HuH-7.5 (cell line): ENCODE measurements at places on chromosomes 16 and 17.

- no peak for DNase-seq
Observed at GRCh38 chr16:76639685-76640289, 362.6 kb downstream of the CNTNAP4 start.

- no peak for DNase-seq
Observed at GRCh38 chr16:80346111-80346632, 194.6 kb upstream of the DYNLRB2 start.

DNA sequence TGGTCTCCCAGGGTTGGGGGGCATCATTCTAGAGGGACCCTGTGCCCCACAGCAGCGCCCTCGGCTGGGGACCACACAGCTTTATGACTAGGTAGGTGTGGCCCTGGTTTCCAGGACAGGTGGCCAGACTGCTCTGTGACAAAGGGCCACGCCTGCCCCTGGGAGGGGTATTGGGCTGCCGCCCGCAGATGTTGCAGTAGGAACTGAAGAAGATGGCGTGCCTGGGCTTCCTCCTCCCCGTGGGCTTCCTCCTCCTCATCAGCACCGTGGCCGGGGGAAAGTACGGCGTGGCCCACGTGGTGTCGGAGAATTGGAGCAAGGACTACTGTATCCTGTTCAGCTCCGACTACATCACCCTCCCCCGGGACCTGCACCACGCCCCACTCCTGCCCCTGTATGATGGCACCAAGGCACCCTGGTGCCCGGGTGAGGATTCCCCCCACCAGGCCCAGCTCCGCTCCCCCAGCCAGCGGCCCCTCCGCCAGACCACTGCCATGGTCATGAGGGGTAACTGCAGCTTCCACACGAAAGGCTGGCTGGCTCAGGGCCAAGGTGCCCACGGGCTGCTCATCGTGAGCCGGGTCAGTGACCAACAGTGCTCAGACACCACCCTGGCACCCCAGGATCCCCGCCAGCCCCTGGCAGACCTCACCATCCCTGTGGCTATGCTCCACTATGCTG lies at the start of gene SPPL2C:
SPPL2C (plus strand) TSS at position 187 of the 681 bp plus-strand sequence; CDS start at position 213, 26 bp downstream.
- no peak for DNase-seq

DNA sequence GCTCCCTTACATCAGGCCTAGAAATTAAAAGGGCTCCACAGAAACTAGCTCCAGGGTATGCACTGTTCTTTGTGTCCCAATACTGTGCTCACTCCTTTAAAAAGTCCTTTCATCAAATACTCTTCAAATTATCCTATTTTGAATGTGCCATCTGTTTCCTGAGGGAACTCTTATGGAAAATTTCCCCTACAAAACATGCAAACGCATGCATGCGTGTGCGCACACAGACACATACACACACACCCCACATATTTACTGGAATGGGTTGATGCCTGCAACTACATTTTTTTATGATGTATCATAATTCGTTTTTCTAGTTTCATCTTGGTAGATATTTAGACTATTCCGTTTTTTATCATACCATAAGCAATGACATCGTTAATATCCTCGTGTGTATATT lies 351.2 kb upstream of the KIF2B start:
- DNase-seq, result no peak

- DNase-seq, result no peak
Observed at GRCh38 chr17:42342242-42343008, 45.8 kb downstream of the STAT3 start.

DNA sequence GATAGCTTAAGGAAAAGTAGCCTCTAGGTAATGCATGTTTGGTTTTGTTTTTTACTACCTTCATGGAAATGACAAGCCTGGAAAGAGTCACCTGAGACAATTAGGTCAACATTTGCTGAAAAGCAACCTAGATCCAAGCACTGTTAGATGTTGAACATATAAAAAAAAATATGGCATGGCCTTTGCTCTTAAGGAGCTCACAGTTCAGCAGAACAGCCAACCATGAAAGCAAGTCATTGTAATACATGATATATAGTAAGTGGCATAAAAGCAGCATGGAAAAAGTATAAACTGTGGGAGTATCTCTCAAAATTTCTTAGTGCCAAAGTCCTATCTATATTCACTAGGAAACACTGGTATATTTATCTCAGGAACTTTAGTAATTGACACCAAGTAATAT lies 31.6 kb downstream of the CFDP1 start:
- no peak for DNase-seq

GRCh38 chr17:77734371-77735080 lies 224.0 kb upstream of the TNRC6C start:
- peak; percentile 22 for DNase-seq

DNA sequence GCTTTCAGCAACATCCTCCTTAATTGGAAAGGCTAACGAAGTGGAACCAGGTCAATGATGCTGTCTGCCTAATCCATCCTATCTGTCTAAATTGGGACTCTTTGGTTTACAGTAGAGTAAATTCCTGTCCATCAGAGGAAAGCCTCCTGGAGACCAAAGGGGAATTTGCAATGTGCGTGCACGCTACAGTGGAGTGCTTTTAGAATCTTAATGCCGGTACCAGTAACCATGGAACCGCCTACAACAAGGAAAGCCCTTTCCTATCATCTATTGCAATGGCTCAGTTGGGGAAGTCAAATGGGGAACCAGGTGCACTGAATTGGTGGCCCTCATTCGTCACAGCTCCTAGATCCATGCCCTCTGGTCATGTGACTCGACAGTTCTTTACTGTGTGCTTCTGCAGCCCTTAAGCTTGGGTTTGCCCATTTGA lies 110.1 kb downstream of the XYLT1 start:
- no peak for DNase-seq

- no peak for DNase-seq
Observed at GRCh38 chr16:203246-203645, 23.0 kb downstream of the HBQ1 start.

GRCh38 chr17:63571632-63572310 lies 21.5 kb downstream of the DCAF7 start:
- DNase-seq, result no peak

- no peak for DNase-seq
Observed at GRCh38 chr16:52408191-52408845, 138.6 kb downstream of the TOX3 start.

- DNase-seq, result no peak
Observed at GRCh38 chr16:35176449-35176848, 1717.0 kb downstream of the TP53TG3F start.

GRCh38 chr17:76700617-76701470 lies 9.9 kb downstream of the MXRA7 start:
- DNase-seq, result no peak

DNA sequence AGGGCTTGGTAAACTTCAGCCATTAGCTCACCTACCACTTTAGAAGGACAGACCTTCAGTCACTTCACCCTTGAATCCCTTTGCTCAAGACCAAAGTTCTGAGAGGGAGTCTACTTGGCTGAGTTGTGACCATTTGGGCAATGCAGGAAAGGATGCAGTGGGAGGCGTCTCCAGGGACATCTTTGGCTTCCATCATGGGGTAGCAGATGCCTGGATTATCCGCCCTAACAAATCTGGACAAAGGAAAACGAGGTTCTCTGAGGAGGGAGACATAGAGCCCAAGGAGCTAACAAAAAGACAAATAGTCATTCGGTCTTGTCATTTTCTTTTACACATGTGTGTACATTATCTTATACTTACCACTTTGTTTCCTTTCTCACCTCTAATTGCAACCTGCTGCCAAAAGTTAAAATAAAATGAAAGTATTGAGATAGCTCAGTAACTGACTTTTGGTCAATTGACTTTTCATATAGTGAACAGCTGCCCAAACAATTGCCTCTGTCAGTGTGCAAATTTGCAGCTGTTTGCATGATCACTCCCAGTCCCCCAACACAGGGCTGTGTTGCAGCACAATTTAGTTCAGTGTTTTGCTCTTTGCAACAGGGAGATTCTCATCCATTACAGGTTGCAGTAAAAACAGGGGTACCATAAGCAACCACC lies 108.9 kb upstream of the EEF2KMT start:
- no peak for DNase-seq

DNA sequence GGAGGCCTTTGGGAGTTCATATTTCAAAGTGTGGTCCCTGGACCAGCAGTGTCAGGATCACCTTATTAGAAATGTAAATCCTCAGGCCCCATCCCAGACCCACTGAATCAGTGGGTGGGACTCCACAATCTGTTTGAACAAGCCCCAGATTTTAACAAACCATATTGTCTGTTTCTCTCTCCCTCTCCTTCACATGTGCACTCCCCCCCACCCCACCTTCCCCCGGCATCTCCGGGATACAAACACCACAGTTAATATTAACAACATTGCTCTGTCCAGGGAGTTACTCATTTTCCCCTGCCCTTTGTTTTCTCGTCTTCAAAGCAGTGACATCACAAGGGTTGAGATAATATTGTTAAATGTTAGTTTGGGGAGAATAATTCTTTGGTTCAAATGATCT lies 127.3 kb downstream of the KATNIP start:
- no peak for DNase-seq

DNA sequence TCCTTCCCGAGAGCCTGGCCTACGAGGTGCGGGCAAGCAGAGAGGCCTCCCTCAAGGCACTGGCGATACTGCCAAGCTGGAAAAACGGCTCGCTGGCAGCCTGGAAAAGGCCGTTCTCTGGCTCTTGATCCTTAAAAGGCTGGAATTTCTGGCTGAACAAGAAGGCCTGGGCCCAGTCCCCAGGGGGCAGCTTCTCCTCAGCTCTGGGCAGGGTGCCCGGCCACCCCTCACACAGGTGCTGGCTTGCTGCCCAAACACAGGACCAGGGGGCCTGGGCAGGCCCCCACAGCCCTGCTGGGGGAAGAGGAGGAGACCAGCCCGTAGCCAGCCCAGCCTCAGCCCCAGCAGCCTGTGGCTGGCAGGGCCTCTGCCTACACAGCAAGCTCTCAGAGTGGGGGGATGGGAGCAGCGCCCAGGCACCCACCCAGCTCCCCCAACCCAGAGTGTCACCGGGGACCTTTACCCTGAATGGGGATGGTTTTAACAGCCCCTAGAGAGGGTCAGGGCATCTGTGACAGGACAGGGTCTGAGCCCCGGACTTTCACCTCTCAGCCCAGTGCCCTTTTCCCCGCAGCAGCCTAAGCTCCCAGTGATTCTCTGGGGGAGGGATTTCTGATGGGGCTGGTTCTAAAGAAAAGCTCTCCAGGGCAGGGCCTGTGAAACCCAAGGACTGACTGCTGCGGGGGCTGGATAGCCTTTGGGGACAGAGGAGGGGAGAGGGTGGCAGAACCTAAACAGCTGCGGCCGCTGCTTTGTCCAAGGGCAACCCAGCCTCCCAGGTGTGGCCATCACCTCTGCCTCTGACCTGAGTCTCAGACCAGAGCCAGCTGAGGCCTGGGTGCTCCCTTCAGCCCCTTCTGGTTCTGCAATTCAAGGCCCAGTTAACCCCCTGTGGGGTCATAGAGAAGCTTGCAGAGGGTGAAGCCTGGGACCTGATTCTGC lies 38.6 kb upstream of the TOB1 start:
- no peak for DNase-seq

- no peak for DNase-seq
Observed at GRCh38 chr17:10069301-10069700, 129.1 kb downstream of the GAS7 start.

GRCh38 chr17:688100-688989 lies 26.3 kb downstream of the VPS53 start:
- no peak for DNase-seq

DNA sequence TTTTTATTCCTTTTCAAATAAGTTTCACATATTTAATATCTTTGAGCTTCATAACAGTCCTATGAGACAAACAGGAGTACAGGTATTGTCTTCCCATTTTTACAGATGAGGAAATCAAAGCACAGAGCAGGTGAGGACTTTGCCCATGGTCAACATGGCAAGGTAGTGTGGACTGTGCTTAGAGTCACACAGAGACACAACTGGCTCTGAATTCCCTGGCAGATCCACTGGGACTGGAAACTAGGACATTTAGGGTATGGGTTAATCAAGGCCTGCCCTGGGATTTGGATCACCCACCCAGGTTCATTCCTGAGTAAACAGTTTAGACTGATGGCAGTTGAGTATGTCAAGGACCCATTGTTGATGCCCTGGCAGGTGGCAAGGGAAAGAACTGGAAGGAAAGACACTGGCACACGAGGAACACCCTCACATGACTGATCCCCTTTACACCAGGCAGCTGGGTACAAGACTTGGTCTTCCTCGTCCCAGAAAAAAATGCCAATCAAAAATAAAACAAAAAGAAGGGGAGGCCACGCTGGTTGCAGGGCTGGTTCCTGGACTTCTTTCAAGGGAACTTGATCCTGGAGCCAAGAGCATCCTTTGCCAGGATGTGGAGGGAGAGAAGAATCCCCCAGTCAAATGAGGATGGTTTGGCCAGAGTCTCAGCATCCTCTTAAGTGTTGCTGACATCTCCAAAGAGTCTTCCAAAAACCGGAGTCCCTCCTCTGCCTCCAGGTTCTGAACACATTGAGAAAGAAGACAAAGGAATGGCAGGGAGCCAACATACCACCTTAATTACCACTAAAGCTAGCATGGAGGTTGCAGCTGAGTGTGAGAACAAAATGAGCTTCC lies 34.9 kb downstream of the CHD9 start:
- no peak for DNase-seq
